Cortex of kidney (tissue), 1 donor: ENCODE measurements at places on chromosomes 1 and 21.

- no peak for DNase-seq
These were observed 97.8 kb upstream of the CSF3R start for GRCh38 chr1:36580524-36580923.

GRCh38 chr1:24289937-24290595 lies 29.1 kb upstream of the GRHL3 start:
- DNase-seq, result no peak

DNA sequence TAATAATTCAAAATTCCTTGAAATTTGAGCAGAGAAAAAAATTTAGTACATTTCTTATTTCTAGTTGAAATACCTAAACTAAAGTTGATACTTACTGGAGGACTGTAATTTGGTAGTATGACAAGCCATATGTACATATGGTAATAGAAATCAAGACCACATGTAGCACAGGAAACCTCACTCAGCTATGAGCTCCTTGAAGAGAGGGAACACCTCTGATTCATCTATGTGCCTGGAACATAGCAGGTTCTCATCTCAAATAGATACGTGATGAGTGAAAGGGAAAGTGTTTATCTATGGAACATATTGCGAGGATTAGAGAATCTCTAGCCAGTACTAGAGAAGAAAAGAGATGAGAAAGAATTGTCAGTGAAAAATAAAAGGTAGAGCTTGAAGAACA lies 47.9 kb upstream of the GNG4 start:
- no peak for DNase-seq

GRCh38 chr21:35249636-35250035 lies 200.5 kb upstream of the RUNX1 start:
- DNase-seq, result no peak

DNA sequence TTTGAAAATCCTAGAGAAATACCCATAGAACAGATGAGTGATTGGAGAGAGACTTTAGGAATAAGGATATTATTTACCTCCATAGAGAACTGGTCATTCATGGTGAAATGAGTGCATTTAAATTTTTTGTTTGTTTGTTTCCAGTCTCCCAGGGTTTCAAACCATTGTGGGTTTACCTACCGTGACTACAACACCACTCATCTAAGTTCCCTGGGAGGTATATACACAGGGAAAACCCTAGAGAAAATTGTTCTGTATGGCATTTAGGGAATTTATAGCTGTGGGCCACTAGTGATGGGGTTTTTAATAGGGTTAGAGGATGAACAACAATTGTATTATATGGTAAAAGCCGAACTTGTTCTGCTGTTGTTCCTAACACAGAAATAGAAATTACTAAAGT lies 109.2 kb downstream of the USP25 start:
- DNase-seq, result no peak

DNA sequence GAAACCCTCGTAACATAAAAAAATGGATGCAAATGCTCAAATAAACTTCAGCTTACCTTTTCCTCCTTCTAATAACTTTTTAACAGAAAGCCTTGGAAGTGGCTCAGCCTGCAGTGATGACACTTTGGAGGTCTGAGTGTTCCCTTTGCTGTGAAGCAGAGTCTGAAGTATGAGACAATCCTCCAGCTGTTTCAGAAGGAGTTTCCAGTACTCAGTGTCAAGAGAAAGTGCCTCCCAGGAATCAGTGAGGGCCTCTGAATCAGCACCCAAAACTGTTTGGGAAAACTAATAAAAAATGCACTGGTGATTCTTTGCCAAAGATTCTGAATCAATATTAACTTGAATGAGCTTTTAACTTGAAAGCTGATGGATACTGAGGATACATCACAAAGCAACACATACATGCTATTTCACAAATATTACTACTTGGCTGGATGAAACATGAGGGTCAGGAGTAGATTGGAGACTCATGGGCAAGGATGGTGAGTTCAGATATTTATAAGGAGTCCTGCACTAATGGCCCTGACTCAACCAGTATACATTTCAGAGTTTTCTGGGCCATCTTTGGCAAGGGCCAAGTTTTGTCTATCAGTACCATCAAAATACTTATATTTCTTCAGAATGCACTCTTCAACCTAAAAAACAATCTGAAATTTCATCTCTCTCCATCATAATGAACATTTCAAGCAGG lies 77.0 kb downstream of the IARS2 start:
- no peak for DNase-seq

DNA sequence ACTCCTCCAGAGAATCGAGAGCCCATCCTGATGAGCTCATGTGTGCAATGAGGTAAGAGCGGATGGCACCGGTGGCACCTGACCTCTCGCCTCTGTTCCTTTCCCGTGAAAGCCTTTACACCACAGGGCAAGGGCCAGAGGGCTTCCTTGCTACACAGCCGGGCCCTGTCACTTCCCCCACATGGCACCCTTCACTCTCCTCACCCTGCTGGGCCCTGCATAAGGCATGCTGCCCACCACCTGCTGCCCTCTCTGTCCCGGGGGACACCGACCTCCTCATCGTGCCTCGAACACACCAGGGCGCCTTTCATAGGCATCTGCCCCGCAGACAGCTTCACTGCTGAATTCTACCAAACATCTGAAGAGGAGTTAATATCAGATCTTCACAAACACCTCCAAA lies 45.1 kb upstream of the C1orf174 start:
- DNase-seq, result no peak

GRCh38 chr1:237975903-237976302 lies 85.2 kb upstream of the ZP4 start:
- no peak for DNase-seq

DNA sequence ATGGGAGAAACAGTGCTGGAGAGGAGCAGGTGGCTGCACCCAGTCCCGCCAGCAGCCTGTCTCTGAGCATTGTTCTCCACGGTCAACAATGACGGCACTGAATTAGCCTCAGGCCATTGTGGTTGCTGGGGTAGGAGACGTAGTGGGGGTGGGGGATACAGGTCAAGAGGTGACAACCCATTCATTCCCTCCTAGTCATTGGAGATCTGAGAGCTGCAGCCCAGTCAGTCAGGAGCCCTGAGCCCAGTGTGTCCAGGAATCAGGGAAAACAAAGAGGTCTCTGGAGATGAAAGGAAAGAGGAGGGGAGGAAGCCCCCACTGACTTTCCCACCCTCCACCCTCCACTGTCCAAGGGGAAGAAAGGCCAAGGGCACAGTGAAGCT lies 15.3 kb downstream of the SMIM12 start:
- no peak for DNase-seq
